ENCODE measurements at places on chromosomes 3 and 15.

- no peak for DNase-seq
These were observed 842 bp upstream of the U2SURP start for GRCh38 chr3:143000528-143000927.

GRCh38 chr15:69459066-69459465 lies 6.4 kb downstream of the RPLP1 start:
- DNase-seq: no peak

- no peak for DNase-seq
These were observed 220.9 kb upstream of the LRRFIP2 start for GRCh38 chr3:37395286-37395685.

- DNase-seq: peak; percentile 15
These were observed 17.4 kb downstream of the ATP11B start for GRCh38 chr3:182810574-182811268.

DNA sequence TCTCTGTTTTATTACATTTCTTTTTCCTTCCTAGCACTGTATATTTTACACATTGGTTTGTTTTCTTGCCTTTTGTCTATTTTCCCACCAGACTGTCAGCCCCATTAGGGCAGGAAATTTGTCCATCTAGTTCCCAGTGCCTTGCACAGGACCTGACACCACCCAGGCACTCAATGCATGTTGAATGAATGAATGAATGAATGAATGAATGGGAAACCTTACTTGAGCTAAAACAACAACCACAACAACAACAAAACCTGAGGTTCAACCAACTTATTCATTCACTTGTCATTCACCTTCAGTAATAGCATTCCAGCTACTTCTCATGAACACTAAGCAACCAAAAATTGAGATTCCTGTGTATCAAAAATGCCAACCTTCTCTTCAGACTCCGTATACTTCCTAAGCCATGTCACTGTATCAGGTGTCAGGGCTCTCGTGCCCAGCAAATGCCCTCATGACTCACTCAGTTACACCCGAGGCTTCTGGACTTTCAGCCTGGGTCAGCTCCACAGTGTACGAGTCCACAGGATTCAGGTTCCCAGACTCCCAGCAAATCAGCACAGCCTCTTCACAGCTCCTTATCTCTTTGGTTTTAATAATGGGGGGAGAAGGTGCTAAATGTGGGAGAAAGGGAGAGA lies 37.3 kb downstream of the FSD2 start:
- no peak for DNase-seq

GRCh38 chr3:12986986-12987385 lies 86.2 kb downstream of the IQSEC1 start:
- DNase-seq: no peak

DNA sequence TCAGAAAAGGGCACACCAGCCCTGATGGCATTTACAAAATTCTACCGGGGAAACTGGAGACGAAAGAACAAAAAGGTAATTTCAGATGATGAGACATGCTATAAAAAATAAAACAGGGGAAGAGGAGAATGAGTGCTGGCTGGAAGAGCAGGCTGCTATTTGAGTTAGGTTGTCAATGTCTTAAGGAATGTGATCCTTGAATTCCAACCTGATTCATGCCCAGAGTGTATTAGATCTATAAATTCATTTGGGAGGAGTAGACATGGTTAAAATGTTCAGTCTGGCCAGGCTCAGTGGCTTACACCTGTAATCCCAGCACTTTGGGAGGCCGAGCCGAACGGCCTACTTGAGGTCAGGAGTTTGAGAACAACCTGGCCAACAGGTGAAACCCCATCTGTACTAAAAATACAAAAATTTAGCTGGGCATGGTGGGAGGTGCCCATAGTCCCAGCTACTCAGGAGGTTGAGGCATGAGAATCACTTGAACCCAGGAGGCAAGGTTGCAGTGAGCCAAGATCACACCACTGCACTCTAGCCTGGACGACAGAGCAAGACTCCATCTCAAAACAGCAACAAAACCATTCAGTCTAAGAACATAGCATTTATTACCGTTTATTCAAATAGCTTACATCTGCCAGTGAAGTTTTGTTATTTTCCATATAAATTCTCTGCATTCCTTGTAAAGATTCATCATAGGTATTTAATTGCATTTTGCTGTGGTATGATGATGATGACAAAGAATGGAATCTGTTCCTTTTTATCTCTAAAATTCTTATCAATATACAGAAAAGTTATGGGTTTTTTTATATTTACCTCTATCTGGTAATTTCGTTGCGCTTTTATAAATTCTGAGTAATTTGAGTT lies 126.7 kb upstream of the NR2E3 start:
- no peak for DNase-seq

DNA sequence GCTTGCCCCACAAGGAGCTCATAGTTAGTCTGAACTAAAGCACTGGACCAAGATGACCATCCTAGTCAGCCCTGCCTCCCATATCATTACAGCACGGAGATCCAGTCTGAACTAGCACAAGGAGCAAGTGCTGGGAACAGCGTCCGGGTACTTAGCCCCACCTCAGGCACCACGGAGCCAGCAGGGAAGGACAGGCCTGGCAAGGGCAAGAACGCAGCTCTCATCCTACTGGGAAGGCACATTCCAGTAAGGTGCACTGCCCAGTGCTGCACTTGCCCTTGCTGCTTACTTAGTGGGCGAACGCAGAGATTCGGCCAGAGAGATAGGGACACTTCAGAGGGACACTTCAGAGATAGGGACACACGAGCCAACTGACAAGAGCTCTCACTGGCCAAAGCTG lies 27.6 kb downstream of the SEC61A1 start:
- DNase-seq: no peak

GRCh38 chr3:117407317-117407716 lies 697.7 kb downstream of the TUSC7 start:
- DNase-seq: no peak

DNA sequence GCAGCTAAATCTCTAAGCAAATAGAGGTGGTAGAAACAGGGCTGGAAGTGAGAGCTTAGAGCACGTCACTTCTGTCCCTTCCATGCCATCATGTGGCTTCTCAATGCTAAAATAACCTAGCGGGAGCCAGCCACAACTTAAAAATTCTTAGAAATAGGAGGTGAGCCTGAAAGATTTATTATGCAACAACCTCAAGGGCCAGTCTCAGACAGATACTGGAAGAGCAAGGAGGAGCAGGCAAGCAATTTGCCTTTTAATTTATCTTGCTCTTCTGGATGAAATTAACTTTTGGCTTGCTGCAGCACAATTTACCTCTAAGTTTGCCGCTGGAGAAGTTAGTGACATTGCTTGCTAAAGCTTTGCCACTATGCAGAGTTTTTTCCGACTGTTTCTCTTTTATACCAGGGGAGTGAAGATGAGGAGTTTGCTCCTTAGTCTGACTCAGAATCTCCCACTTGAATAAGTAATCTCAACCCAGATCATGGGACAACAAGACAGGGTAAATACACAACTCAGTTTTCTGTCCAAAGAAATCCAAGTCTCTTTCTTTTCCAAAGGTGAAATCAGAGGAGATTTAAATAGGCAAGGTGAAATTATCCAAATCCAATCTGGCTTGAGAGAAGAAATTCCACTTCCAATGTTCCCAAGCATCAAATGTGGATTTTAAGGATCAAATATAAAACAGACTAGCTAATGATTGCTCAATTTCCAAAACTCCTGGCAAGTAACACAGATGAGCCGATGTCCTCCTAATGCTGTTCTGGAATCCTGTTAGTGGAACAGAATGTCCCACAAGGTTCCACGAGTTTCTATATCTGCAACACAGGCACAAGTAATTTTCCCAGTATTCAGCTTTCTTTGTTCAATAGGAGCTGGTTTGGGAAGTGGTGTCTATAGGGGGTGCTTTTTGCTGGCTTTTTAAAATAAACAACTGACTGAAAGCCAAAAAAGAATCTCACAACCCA lies 329.4 kb upstream of the RORA start:
- DNase-seq: no peak

DNA sequence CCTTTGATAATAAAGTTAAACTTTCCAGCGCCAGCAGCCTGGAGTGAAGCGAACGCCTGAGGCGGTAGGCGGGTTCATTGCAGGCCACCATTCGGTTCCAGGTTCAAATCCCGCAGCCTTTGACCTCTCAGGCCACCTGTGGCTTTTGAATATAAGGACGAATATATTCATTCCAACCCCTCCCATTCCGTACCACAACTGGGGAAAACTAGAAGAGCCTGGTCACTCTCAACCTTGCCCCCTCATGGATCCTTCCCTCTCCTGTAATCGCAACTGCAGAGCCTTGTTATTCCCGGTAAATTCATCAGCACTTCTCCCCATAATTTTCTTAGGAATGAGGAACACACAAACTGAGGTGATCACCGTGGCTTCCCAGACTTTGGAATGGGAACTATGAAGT lies 35.2 kb downstream of the ZIC4 start:
- no peak for DNase-seq

DNA sequence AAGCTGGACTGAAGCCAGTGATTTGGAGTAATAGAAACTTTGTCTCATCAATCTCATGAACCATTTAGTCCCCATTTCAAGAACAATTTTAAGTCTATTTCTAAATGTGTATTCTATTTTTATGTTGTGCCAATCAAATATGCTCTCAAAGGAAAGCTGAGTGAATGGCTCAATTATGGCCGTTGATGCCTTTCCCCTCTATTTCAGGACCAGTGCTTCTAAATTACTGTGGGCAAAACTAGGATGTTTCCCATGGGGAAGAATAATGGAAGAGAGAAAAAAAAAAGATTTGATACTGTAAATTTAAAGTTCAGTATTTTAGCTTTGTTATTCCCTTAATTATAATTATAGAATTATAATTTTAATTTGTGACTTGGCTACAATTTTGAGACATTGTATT lies 110.1 kb downstream of the CADM2 start:
- no peak for DNase-seq

DNA sequence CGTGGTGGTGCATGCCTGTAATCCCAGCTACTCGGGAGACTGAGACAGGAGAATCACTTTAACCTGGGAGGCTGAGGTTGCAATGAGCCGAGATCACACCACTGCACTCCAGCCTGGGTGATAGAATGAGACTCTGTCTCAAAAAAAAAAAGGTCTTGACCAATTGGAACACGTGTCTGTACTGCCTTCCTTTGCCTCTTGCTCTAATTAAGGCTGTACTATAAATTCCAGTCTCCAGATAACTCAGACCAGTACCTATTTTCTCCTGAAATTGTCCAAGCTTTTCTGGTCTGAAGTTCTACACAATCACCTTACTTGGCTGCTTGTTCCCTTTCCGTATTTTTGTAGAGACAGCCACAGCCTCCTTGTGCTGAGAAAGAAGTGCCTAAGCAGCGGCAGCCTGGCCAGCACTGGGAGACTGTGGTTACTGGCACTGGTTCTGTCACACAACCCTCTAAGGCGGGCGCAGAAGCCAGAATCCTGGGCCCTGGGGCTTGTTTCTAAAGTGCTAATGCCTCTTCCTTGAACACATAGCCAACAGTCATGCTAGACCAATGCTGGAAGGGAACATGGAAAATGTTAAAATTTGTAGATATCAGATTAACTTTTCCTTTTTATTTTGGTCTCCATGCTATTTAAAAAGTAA lies 6.2 kb upstream of the CEP70 start:
- no peak for DNase-seq

GRCh38 chr15:53665930-53666329 lies 93.5 kb downstream of the WDR72 start:
- no peak for DNase-seq

GRCh38 chr3:191378142-191378812 lies 48.0 kb upstream of the UTS2B start:
- no peak for DNase-seq

- no peak for DNase-seq
These were observed 3.7 kb downstream of the IGF2BP2 start for GRCh38 chr3:185820973-185821758.

DNA sequence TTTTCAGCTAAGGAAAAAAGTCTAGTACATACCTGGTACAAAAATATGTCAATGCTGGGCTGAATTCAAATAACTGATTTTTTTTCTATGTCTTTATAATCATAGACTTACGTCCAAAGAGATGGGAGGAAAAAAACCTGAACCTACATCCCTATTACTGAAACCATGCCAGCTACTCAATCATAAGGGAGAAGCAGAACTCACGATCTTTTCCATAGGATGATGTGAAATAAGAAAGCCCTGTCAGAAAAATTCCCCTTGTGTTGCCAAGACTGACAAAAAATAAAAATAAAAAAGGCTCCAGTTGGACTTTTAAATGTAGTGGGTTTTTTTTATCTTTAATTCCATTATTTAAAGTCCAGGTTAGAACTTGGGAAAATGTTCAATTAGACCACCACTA lies 3.3 kb downstream of the MSL2 start:
- DNase-seq: peak; percentile 54

- DNase-seq: no peak
These were observed 118.2 kb upstream of the MRPL3 start for GRCh38 chr3:131620977-131621376.
